Stimulated activated CD4-positive, alpha-beta T cell treated with anti-CD3 and anti-CD28 coated beads, TNF-alpha, amount 100 ng/mL, for 48 hours (primary cell): ENCODE measurements at places on chromosomes 3 and 15.

DNA sequence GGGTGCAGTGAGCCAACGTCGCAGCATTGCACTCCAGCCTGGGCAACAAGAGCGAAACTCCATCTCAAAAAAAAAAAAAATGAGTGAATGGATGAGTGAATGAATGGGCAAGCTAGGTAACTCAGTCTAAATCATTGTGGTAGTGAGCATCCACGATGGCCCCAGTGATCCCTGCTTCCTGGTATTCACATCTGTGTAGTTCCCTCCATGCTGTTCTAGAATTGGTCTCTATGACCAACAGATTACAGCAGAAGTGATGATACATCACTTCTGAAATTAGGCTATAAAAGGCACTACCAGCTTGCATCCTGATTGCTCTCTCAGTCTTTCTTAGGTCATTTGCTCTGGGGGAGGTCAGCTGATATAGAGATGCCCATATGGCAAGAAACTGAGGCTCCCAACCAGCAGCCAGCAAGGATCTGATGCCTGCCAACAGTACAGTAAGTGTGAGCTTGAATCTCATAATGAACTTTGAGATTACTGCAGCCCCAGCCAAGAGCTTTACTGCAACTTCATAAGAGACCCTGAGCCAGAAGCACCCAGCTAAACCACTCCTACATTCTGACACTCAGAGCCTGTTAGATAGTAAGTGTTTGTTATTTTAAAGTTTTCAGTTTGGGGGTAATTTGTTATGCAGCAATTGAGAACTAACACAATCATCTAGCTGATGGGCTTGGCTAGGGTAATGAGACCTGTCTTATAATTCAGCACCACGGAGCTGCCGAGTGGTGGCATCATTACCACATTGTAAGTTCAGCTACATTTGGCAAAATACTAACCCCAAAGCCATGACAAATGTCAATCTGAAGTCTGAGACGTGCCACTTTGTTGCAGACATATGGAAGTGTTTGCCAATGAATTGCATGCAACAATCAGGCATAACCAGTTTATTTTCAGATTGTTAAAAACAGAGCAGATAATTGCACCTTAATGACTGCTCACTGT lies 53.0 kb downstream of the KLHL6 start:
- no peak for DNase-seq

GRCh38 chr3:72386327-72387000 lies 461.8 kb downstream of the SHQ1 start:
- no peak for DNase-seq

DNA sequence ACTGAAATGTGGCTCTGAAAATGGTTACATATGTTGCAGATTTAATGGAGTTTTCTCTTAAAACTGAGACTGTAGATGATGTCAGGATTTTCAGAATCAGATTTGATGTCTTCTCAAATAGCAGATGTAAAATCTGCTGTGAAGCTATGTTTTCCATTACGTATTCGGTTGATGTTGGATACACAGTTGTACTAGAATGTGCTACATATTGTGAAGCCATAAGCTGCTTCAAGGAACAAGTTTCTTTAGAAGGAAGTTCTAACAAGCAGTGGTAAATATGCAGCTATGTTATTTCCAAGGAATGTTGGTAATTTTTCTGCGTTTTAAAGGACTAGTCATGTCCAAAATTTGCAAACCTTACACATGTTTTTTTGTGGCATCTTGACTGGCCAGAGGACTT lies 197.7 kb downstream of the RBMS3 start:
- no peak for DNase-seq

DNA sequence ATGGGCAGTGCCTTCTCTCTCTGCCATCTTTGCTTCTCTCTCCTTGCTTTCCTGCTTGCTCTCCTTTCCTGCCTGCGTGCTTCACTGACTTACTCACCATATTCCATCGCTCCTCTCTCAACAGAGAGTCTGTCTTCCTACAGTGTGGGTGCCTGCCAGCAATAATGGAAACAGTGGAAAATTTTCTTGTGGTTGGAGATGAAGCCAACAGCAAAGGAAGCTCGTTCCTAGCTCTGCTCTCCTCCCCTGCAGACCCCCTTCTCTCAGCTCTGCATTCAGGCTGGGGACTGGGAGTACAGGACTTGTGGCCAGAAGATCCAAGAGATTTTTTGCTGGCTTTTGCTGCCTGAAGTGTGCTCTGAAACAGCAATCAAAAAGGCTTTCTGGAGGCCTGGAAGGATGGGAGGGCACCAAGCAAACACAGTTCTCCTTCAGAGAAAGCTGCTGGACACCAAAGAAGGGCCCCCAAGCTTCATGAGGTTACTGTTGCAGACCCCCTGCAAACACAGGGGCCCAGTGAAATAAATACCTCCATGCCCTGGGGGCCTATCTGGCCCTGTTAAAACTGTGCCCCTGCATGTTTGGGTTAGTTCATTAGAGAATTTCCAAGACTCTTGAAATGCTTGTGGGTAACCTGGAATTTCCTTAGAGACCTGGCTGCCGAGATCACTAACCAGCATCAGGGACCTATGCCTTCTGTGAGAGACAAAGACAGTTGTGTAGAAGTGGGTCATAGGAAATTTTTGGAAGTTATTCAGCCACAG lies 149.9 kb upstream of the RASGRP1 start:
- DNase-seq, result no peak

DNA sequence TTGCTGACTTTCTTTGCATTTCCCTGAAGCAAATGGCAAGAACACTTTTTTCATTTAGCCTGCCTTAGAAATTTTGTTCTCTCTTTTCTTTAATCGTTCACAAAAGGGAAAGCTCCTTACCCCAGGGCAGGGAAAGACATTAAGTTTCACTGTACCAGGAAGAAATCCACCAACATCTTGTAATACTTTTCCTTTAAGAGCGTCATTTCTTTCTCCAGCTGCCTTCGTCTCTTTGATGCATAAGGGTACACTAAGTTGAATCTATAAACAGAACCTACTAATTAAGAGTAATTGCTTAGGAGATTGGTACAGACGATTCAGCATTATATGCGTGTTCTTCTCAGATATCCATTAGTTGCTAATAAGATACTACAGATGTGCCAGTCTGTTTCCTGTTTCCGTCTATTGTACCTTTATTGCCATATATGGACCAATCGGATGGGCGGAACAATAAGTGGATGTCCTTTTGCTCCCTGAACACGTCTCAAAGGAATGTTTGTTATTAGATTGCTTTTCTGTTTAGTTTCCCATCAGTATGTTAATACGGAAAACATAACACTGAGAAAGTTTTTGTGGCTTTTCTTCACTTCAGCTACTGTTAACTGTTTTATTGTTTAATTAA lies 276.7 kb upstream of the RARB start:
- DNase-seq, result no peak

- no peak for DNase-seq
These were observed 3.7 kb upstream of the FAM107A start for GRCh38 chr3:58580826-58581327.

GRCh38 chr15:62362608-62363007 lies 197.5 kb upstream of the C2CD4B start:
- DNase-seq, result no peak

- no peak for DNase-seq
These were observed 105.1 kb upstream of the BCL6 start for GRCh38 chr3:187850258-187850921.

GRCh38 chr3:42610976-42611375 lies 10.5 kb downstream of the NKTR start:
- no peak for DNase-seq

GRCh38 chr3:153714588-153715290 lies 406.5 kb upstream of the ARHGEF26 start:
- no peak for DNase-seq

- no peak for DNase-seq
These were observed 680.6 kb downstream of the NTRK3 start for GRCh38 chr15:87575896-87576473.
